Memory B cell (primary cell): ENCODE measurements at places on chromosomes 11 and 22.

- no peaks in the 10 kb centered on the region for H3K36me3 ChIP-seq
- H3K27me3 ChIP-seq: no peaks in the 10 kb centered on the region
- H3K4me1 ChIP-seq: peaks cover 8% of the 10 kb centered on the region
- H3K27ac ChIP-seq: no peak overlapping the region
- H3K4me3 ChIP-seq: no peak overlapping the region
- DNase-seq: no peak
Observed at GRCh38 chr11:47333526-47333845, 19.0 kb downstream of the MYBPC3 start.

- H3K36me3 ChIP-seq: no peaks in the 10 kb centered on the region
- no peak overlapping the region for H3K4me3 ChIP-seq
- peaks cover 6% of the 10 kb centered on the region for H3K27me3 ChIP-seq
- no peak for DNase-seq
- no peaks in the 10 kb centered on the region for H3K4me1 ChIP-seq
Observed at GRCh38 chr11:126930091-126930841, 70.3 kb downstream of the KIRREL3 start.

DNA sequence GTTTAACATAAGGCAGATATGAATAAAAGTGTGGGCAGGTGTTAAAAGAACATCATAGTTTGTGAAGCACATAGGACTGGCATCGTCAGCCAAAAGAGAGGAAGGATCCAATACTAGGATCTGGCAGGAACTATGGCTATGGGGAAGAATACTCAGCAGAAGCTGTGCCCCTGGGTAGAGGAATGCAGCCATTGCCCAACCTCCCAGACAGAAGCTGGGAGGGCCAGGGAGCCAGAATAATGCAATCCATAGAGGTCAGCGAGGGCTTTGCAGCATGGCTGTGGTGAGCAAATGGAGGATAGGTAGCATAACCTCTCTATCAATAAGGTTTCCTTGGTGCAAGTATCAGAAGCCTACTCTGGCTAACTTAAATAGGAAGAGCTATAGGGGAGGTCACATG is 11.7 kb upstream of the CSTF3 start:
- peaks cover 3% of the 10 kb centered on the region for H3K36me3 ChIP-seq
- no peak for DNase-seq
- H3K4me3 ChIP-seq: no peak overlapping the region
- no peak overlapping the region for H3K27ac ChIP-seq
- H3K27me3 ChIP-seq: no peaks in the 10 kb centered on the region

DNA sequence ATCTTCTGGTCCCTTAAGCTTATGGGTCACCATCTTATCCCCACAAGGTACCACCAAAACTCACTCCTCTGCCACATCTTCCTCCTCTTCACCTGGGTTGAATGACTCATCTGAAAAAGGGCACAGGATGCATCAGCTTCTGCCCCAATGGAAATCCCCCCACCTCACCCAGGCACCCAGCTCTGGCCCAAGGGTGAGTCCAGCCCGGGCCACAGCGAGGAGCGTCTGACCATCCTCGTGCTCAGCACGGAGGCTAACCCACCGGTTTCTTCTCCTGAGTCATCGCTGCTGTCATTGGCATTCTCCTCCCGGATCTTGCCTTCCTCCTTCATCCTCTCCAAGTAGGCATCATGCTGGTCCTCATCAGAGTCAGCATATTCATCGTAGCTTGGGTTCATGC is 5.3 kb upstream of the TNKS1BP1 start:
- peaks cover 50% of the 10 kb centered on the region for H3K36me3 ChIP-seq
- H3K27me3 ChIP-seq: no peaks in the 10 kb centered on the region
- no peak for DNase-seq

GRCh38 chr11:25435197-25435596 is 896.7 kb upstream of the ANO3 start:
- no peaks in the 10 kb centered on the region for H3K4me1 ChIP-seq
- no peaks in the 10 kb centered on the region for H3K36me3 ChIP-seq
- H3K4me3 ChIP-seq: no peak overlapping the region
- no peak for DNase-seq
- no peaks in the 10 kb centered on the region for H3K27me3 ChIP-seq

DNA sequence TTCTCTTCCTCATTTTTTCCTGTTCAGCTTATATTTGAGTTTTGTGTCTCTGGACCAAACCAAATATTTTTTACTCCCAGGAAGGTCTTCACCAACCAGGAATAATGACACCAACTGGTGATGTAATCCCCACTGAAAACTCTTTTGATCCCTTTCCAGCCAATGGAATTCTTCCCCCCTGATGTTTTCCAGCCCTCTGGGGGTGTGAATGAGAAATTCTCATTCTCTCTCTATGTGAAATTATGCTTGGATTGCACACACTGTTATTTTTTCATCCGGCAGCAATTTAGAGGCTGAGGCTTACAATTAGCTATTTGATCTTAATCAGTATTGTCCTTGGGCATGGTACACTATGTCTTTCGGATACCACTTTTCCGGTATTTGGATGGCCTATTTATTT is 39.5 kb upstream of the SLC1A2 start:
- DNase-seq: no peak
- H3K27me3 ChIP-seq: peaks cover 5% of the 10 kb centered on the region
- no peak overlapping the region for H3K4me3 ChIP-seq
- H3K27ac ChIP-seq: no peak overlapping the region
- H3K36me3 ChIP-seq: no peaks in the 10 kb centered on the region

- peaks cover 3% of the 10 kb centered on the region for H3K4me1 ChIP-seq
- no peaks in the 10 kb centered on the region for H3K36me3 ChIP-seq
- no peak for DNase-seq
- no peak overlapping the region for H3K4me3 ChIP-seq
- H3K27me3 ChIP-seq: peaks cover 12% of the 10 kb centered on the region
Observed at GRCh38 chr22:50141462-50141861, 29.1 kb upstream of the PANX2 start.

DNA sequence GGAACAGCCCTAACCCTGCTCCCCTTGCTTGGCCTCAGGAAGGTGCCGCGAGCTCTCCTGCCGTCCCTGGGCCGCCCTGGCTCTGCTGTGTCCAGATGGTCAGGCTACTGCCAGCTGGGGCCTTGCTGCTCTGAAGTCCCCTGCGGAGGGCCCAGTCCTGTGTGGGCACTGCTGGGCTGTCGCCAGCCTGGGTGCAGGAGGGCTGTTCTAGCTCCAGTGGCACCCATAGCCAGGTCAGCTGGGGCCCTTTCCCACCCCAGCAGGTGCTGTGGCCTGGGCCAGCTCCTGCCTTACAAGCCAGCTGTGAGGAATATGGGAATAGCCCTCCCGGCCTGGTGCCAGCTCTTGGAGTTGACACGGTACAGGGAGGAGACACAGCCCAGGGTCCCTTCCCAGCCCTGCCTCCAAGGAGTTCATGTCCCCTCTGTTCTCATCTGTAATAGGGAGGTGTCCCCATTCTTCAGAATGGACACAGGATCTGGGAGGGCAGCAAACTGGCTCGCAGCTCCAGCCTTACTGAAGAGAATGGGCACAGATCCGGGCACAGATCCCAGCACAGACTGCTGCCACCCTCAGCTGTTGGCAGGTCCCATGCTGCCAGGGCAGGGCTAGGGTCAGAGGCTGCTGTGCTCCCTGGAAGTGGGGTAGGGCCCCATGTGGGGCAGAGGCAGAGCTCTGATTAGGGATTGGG is 3.9 kb downstream of the DERL3 start:
- H3K4me3 ChIP-seq: no peak overlapping the region
- peak overlapping the region; percentile 90 for H3K27ac ChIP-seq
- H3K27me3 ChIP-seq: no peaks in the 10 kb centered on the region
- peaks cover 40% of the 10 kb centered on the region for H3K4me1 ChIP-seq
- peaks cover 6% of the 10 kb centered on the region for H3K36me3 ChIP-seq

DNA sequence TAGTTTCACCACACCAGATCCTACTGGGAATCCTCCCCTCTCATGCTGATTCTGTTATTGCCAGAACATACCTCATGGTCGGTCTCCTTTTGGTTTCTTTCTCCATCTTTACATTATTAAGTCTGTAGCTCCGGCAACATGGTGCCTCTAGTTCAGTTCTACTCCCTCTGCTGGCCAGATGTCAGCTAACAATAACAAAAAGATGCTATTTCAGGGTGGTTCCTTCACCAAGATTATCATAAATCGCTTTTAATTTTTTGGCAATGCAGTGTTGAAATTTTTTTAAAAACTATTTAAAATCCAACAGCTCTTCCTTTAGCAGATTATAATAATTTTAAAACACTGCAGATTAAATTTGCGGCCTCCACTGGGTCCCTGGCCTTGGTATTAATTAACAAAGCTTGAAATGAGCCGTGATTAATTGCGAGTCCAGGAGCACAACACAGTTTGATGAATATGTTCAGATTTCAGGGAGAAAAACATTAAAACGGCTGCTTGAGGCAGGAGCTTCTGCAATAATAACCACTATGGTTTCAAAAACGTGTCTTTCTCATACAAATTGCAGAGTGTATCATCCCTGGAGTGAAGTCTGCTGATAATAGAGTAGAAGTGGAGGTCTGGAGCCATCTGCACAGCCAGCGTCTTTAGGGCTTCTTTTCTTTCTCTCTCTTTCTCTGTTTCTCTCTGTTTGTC is 492.9 kb upstream of the KIRREL3 start:
- no peak overlapping the region for H3K27ac ChIP-seq
- no peaks in the 10 kb centered on the region for H3K27me3 ChIP-seq
- no peaks in the 10 kb centered on the region for H3K4me1 ChIP-seq
- DNase-seq: no peak

- no peak for DNase-seq
- H3K27ac ChIP-seq: no peak overlapping the region
- H3K27me3 ChIP-seq: peaks cover 24% of the 10 kb centered on the region
- H3K4me3 ChIP-seq: no peak overlapping the region
Observed at GRCh38 chr11:57604296-57605027, 7.0 kb downstream of the SERPING1 start.

DNA sequence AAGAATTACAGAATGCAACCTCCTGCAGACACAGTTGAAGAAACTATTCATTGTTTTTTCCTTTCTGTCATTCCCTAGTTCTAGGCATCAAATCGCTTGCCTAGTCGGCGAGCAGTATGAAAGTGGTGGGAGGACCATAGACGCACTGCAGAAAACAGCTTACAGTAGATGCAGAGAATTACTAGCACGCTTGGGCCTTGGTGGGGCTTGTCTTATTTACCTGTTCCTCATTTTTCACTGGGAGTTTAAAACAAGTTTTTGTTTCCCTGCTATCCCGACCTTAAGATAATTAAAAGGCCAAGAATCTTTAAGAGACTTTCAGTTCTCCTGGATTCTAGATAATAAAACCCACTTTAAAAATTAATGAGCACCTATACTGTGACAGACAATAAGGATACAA is 713 bp upstream of the ARL14EP start:
- peaks cover 5% of the 10 kb centered on the region for H3K36me3 ChIP-seq
- no peak for DNase-seq
- peak overlapping the region; percentile 99 for H3K4me3 ChIP-seq
- peak overlapping the region; percentile 99 for H3K27ac ChIP-seq
- peaks cover 4% of the 10 kb centered on the region for H3K27me3 ChIP-seq

DNA sequence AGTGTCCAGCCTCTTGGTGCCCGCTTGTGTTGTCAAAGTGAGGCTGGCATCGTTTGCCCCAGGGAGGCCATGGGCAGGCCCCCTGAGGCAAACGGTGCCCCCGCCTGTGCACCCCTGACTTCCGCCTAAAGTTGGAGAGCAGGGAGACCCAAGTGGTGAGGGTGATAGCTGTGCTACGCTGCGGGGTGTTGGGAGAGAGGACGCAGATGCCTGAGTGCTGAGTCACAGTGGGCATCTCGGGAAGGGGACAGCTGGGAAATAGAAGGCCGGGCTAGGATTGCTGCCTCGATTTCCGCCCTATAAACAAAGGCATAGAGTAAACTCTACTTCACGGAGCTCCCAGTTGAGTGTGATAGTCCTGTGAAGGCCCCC is 5.8 kb downstream of the GRIK4 start:
- no peak overlapping the region for H3K27ac ChIP-seq
- no peak overlapping the region for H3K4me3 ChIP-seq
- no peak for DNase-seq

DNA sequence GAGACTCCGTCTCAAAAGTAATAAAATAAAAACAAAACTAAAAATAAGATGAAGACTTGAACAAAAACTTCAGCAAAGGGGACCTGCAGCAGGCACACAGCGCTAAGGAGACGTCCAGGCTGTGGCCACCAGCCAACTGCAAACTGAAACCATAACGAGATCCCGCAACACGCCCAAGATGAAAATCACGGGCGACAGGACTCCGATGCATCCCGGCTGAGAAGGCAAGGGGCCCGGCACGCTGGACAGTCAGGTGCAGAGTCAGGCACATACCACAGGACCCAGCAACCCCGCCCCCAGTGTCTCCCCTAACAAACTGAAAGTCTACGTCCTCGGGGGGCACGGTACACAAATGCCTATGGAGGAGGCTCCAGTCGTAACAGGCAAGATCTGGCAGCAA is 9.2 kb downstream of the HRAS start:
- H3K27me3 ChIP-seq: no peaks in the 10 kb centered on the region
- H3K27ac ChIP-seq: no peak overlapping the region
- no peaks in the 10 kb centered on the region for H3K4me1 ChIP-seq
- DNase-seq: no peak
- H3K36me3 ChIP-seq: no peaks in the 10 kb centered on the region

- no peak overlapping the region for H3K4me3 ChIP-seq
- H3K27me3 ChIP-seq: peaks cover 9% of the 10 kb centered on the region
- no peaks in the 10 kb centered on the region for H3K4me1 ChIP-seq
- H3K36me3 ChIP-seq: no peaks in the 10 kb centered on the region
- DNase-seq: no peak
Observed at GRCh38 chr11:116052603-116053547, 548.7 kb upstream of the CADM1 start.

- peaks cover 12% of the 10 kb centered on the region for H3K27me3 ChIP-seq
- H3K36me3 ChIP-seq: no peaks in the 10 kb centered on the region
- no peak overlapping the region for H3K27ac ChIP-seq
- H3K4me1 ChIP-seq: peaks cover 3% of the 10 kb centered on the region
Observed at GRCh38 chr11:94740083-94741021, 27.8 kb upstream of the AMOTL1 start.

- H3K27me3 ChIP-seq: no peaks in the 10 kb centered on the region
- DNase-seq: no peak
- H3K27ac ChIP-seq: no peak overlapping the region
Observed at GRCh38 chr11:102420547-102420946, 32.0 kb downstream of the TMEM123 start.

- H3K27me3 ChIP-seq: no peaks in the 10 kb centered on the region
- no peak for DNase-seq
- peaks cover 17% of the 10 kb centered on the region for H3K4me1 ChIP-seq
- no peak overlapping the region for H3K27ac ChIP-seq
- H3K36me3 ChIP-seq: peaks cover 9% of the 10 kb centered on the region
Observed at GRCh38 chr22:39913886-39914285, 13.0 kb downstream of the GRAP2 start.

GRCh38 chr11:13836666-13837065 is 125.9 kb upstream of the SPON1 start:
- no peak overlapping the region for H3K4me3 ChIP-seq
- H3K27me3 ChIP-seq: peaks cover 11% of the 10 kb centered on the region
- no peak overlapping the region for H3K27ac ChIP-seq
- H3K36me3 ChIP-seq: peaks cover 5% of the 10 kb centered on the region
- H3K4me1 ChIP-seq: peaks cover 11% of the 10 kb centered on the region
